ENCODE measurements at places on chromosomes 16 and 17.

- no peak for DNase-seq
Observed at GRCh38 chr17:3557768-3558583, at the start of gene TRPV3. TRPV3 (minus strand) TSS chr17:3557812; CDS start chr17:3554850, 2,962 bp downstream.

- no peak for DNase-seq
Observed at GRCh38 chr16:69892378-69892777, 58.8 kb upstream of the CLEC18A start.

DNA sequence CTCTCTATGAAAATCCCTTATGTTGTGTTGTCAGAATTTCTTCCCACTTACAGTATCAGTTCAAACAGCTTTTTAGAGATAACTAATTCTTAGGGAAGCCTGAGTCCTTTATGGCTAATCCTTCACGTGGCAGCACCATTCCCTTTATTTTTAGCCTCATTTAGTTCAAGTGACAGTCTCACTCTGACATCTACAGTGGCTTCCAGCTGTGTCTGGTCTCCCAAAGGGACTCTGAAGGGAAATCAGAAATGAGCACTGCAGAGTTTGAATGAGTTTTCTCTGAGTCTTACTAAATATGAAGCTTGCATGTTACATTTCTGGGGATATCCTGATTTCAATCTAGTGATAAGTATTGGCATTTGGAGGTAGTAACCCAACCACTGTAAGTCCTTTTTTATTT lies 1104.1 kb downstream of the CDH11 start:
- DNase-seq = no peak

DNA sequence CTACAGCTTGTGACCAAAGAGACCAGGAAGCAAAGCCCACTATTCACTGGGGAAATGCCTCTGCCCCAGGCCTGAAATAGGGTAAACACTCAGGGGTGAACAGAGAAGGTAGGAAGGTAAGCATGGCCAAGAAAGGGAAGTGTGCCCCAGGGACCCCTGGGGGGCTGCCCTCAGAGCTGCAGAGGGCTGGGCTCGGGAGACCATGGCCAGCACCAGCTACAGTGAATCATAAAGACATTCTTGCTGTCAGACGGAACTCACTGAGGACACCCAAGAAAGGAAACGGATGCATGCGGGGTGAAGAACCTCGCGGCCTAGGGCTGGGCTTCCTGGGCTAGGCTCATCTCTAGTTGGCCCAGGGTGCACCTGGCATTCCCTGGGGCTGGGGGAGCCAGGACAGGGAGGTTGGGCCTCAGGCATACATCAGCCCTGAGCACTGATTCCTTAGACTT lies 9.6 kb downstream of the HIC1 start:
- no peak for DNase-seq

GRCh38 chr16:59212492-59213024 lies 478.4 kb upstream of the GOT2 start:
- DNase-seq = no peak

DNA sequence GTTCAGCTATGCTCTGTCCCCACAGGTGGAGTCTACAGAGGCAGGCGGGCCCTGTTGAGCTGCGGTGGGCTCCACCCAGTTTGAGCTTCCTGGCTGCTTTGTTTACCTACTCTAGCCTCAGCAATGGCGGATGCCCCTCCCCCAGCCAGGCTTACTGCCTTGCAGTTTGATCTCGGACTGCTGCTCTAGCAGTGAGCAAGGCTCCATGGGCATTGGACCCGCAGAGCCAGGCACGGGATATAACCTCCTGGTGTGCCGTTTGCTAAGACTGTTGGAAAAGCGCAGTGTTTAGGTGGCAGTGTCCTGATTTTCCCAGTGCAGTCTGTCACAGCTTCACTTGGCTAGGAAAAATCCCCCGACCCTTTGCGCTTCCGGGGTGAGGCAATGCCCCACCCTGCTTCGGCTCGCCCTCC lies 89.1 kb downstream of the BCAS3 start:
- DNase-seq = no peak

- DNase-seq = no peak
Observed at GRCh38 chr16:984736-985636, 3.4 kb downstream of the SOX8 start.

- no peak for DNase-seq
Observed at GRCh38 chr16:23999663-24000062, 163.9 kb downstream of the PRKCB start.

DNA sequence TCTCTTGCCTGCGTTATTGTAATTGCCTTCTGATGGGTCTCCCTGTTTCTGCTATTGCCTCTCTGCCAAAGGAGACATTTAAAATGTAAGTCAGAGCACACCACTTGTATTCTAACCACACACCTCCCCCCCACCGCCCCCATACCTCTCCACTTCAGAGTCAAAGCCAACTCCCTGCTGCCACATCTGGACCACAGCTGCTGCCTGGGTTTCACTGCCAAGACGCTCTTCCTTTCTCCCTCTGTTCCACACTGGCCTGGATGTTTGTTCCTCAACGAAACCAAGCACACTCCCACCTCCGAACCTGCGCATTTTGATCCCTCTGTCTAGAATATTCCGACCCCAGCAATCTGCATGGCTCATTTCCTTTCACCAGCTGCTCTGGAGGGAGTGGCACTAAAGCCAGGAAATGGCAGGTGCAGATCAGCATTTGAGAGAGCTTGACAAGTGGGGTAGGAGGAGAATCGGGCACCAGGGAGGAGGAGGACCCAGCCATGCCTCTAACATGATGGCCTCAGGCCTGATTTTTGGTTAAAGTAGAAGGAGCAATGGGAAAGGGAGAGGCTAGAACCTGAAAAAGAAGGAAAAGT lies 92.4 kb upstream of the HS3ST2 start:
- DNase-seq = no peak

GRCh38 chr17:15900871-15901270 lies 44.1 kb upstream of the ADORA2B start:
- DNase-seq = no peak

All from skeletal muscle cell (primary cell).